NCI-H524 treated with DMSO at 0.1 percent for 48 hours (cell line): ENCODE measurements at places on chromosomes 13 and 19.
A peak's percentile ranks its signal among the peaks of the same experiment; 100 is the strongest.

DNA sequence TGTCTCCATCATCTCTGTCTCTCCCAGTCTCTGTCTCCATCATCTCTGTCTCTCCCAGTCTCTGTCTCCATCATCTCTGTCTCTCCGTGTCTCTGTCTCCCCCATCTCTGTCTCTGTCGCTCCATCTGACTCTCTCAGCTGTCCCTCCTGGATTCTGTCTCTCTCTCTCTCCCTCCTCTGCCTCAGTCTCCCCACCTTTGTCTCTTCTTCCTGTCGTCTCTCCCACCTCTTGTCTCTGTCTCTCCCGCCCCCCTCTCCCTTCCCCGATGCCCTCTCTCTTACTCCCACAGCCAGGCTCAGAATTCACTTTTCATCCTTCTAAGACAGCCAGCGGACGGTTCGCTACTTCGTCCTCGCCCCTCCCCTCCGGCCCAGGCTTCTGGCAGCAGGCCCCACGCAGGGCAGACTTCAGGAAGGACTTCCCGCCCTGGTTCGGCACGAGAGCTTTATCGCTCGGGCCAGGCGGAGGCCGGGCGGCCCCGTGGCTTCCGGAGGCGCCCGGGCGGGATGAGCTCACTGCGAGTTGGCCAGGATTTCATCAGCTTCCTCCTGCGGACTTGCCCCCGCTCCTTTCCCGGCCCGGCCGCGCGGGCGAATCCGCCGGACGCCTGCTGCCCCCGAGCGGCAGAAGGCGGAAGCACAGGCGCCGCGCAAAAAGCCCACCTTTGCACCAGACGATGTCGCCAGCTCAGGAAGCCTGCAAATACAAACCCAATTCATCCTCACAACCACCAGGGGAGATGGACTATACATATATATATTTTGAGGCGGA is 12.4 kb upstream of the CCDC9 start:
- DNase-seq: peak; percentile 55

DNA sequence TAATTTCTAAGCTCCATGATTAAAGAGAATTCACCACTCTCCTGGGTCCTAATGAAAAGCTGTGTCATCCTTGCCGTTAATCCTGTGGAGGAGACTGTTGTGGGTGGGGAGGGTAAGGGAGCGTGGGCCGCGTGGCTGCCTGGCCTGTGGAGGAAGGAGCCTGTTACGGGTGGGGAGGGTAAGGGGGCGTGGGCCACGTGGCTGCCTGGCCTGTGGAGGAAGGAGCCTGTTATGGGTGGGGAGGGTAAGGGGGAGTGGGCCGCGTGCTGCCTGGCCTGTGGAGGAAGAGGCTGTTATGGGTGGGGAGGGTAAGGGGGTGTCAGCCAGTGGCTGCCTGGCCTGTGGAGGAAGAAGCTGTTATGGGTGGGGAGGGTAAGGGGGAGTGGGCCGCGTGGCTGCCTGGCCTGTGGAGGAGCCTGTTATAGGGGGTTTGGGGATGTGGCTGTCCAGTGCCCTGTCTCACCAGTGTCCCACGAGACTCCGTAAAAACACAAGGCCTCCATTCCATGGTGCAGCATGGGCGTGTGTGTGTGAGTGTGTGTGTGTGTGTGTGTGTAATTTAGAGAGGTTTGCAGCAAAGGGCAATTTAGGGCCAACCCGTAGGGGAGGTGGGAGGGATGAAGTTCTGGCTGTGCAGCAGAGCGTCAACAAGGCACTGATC is 15.6 kb upstream of the DCUN1D2 start:
- DNase-seq: no peak

DNA sequence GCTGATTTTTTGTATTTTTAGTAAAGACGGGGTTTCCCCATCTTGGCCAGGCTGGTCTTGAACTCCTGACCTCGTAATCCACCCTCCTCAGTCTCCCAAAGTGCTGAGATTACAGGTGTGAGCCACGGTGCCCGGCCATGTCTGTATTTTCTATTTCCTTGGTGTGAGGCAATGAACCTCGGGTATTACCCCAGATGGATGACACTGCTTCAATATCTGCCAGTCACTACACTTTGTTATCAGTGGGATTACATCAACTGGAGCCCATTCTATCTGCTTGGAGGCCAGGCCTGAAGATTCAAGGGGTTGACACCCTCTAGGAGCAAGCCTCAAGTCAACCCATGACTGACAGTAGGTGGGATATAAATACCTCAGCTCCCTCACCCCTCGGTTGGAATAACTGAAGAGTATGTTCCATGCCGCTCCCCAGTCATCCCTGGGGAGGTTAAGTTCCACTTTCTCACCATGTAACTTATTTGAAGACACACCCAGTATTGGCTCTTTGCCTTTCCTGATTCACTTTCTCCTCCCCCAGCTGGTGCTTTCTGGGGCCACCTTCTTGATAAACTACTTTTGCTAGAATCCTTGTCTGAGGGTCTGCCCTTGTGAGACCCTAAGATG is 992 bp upstream of the ADGRE1 start:
- no peak for DNase-seq

- DNase-seq: no peak
Measured at GRCh38 chr19:4206818-4207484, 22.4 kb upstream of the EBI3 start.

GRCh38 chr19:58549664-58550361 is 5.1 kb downstream of the CHMP2A start:
- no peak for DNase-seq

- no peak for DNase-seq
Measured at GRCh38 chr19:2529473-2529918, 53.6 kb downstream of the GADD45B start.

- no peak for DNase-seq
Measured at GRCh38 chr13:42895776-42896175, 96.3 kb downstream of the EPSTI1 start.

- DNase-seq: no peak
Measured at GRCh38 chr13:27125357-27126282, 46.0 kb downstream of the USP12 start.

DNA sequence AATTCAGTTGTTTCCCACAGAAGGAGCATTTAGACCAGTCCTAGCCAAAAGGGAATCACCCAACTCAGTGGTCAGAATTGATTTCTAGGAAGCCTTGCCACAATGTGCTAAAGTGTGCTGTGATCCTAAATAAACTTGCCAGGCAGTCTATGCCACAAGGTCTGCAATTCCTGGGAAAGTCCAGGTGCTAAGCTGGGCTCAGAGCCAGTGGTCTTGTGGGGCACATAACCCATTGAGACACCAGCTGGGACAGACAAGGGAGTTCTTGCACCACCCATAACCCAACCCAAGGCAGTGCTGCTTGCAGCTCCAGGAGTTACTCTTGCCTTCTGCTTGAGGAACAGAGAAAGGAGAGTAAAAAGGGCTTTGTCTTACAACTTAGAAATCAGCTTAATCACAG is 489.5 kb upstream of the SPRY2 start:
- no peak for DNase-seq

DNA sequence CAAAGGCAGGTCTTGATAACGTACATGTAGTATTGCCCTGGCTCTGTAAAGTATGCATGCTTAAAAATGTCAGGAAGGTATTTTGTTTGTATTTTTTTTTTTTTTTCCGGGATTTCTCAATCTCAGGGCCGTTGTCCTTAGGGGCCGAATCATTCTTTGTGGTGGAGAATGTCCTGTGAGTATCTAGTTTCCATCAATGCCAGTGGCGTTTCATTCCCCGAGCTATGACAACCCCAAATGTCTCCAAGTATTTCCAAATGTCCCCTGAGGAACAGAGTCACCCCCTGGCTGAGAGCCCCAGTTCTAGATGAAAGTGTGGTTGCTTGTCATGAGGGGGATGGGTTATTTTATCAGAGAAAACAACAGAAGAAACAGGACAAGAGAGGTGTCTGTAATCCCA is 68.7 kb downstream of the ACSBG2 start:
- DNase-seq: no peak

DNA sequence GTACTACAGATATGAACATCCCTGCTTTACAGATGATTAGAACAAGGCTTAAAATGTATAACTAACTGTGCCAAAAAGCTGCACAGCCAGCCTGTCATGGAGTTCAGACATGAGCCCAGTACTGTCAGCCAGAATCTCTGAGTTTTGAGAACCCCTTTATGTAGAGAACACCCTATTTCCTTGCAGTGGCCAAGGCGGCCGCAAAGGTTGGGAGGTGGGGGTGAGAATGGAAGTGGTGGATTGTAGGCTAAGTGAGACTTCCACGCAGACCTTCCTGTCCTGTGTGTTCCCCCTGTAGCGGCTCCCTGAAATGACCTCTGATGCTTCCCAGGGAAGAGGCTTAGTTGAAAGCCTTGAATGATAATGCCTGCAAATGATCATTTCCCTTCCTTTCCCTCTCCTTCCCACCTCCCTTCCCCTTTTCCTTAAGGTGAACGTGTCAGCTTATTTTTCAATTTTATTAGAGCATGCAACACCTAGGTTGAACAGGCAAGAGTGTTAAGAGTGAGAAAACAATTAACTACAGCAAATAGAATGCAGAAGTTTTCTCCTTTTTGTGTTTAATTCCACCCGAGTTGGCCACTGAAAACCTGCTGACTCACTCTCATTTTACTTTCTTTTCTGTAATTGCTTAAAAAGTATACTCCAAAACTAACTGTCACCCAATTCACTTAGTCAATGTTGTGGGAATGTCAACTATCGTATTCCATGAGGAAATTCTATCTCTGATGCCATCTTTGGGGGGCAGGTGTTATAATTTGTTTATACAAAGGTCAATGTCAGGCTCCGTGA is 167.0 kb upstream of the EDNRB start:
- DNase-seq: no peak

- peak; percentile 77 for DNase-seq
Measured at GRCh38 chr13:26445092-26445491, 112.4 kb upstream of the WASF3 start.

- no peak for DNase-seq
Measured at GRCh38 chr19:39558624-39559117, 18.7 kb upstream of the EID2 start.

DNA sequence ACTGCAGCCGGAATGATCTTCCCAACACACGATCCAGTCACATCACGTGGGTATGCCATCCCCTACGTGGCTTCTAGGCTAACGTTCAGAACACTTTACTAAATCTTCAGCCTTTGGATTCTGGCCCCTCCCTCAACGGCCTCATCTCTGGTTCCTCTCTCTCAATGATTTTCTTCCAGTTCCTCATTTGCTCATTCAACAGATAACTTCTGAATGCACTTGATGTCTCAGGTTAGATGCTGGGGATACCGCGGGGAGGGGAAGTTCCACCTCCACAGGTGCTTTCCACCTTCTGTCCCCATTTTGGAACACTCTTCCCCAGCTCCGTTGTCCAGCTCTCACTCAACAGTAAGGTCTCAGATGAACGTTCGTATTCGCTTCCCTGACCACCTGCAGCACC is 66.1 kb downstream of the ATP7B start:
- no peak for DNase-seq

- no peak for DNase-seq
Measured at GRCh38 chr13:110885966-110886869, 28.7 kb downstream of the ANKRD10 start.

DNA sequence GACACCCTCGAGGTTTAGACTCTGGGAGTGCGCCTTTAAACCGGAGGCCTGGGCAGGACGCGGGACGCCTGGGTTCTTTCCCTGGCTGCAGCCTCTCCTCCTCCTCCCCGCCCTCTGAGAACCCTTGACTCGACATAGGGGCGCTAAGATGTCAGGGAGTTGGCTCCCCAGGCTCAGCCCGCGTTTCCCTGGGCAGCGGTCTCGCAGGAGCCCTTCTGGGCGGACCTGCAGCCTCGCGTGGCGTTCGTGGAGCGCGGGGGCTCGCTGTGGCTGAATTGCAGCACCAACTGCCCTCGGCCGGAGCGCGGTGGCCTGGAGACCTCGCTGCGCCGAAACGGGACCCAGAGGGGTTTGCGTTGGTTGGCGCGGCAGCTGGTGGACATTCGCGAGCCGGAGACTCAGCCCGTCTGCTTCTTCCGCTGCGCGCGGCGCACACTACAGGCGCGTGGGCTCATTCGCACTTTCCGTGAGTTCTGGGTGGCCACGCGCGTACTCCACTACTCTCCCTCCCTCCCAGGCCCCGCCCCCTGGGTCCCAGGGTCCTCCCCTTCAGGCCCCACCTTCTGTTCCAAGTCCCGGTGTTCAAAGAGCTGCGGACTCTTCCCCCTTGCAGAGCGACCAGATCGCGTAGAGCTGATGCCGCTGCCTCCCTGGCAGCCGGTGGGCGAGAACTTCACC is 1.3 kb downstream of the ICAM5 start:
- no peak for DNase-seq

GRCh38 chr13:75357576-75358289 is 124.2 kb downstream of the TBC1D4 start:
- peak; percentile 67 for DNase-seq
